ENCODE measurements at places on chromosomes 4 and X.

- no peak for DNase-seq
Measured at GRCh38 chr4:41160012-41160789, 54.1 kb downstream of the APBB2 start.

DNA sequence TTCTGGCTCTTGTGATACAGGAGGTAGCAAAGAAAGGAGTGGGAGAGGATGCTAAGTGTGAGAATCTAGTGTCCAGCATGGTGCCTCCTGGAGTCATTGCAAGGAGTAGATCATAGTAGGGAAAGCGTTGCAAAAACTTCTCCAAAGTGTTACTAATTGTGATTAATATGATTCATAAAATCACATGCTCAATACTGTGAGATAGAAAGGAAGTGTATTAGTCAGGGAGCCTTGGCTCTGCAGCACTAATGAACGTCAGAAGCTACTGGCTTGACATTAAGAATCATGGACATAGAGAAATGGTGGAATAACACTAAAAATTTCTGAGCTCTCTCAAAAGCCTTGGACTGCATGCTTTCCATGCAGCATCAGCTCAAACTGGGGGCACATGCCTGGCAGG is 299.1 kb downstream of the EVC2 start:
- no peak for DNase-seq

- no peak for DNase-seq
Measured at GRCh38 chrX:118550792-118551191, 55.2 kb downstream of the DOCK11 start.

- no peak for DNase-seq
Measured at GRCh38 chr4:159204566-159204965, 101.7 kb downstream of the RAPGEF2 start.

DNA sequence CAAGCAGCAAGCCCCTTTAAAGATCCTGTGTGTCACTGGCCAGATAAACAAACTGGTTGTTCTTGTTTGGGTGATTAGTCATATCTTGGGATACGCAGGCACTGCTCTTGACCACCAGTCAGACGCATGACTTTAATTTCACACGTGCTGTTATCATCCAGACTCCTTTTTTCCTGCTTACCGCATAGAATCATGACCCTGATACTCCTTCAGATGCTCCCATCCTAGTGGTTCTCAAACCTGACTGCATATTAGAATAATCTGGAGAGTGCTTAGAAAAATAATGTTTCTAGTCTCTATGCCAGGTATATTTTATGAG is 78.8 kb downstream of the CLDN22 start:
- no peak for DNase-seq
